Ovary (tissue), 10 donors: ENCODE measurements at places on chromosomes 6 and 20.

- DNase-seq, result no peak
- H3K36me3 ChIP-seq, result no peaks in the 10 kb centered on the region
- no peak overlapping the region for H3K4me3 ChIP-seq
- H3K4me1 ChIP-seq, result no peaks in the 10 kb centered on the region
Observed at GRCh38 chr6:87913974-87914373, 133.7 kb upstream of the SPACA1 start.

DNA sequence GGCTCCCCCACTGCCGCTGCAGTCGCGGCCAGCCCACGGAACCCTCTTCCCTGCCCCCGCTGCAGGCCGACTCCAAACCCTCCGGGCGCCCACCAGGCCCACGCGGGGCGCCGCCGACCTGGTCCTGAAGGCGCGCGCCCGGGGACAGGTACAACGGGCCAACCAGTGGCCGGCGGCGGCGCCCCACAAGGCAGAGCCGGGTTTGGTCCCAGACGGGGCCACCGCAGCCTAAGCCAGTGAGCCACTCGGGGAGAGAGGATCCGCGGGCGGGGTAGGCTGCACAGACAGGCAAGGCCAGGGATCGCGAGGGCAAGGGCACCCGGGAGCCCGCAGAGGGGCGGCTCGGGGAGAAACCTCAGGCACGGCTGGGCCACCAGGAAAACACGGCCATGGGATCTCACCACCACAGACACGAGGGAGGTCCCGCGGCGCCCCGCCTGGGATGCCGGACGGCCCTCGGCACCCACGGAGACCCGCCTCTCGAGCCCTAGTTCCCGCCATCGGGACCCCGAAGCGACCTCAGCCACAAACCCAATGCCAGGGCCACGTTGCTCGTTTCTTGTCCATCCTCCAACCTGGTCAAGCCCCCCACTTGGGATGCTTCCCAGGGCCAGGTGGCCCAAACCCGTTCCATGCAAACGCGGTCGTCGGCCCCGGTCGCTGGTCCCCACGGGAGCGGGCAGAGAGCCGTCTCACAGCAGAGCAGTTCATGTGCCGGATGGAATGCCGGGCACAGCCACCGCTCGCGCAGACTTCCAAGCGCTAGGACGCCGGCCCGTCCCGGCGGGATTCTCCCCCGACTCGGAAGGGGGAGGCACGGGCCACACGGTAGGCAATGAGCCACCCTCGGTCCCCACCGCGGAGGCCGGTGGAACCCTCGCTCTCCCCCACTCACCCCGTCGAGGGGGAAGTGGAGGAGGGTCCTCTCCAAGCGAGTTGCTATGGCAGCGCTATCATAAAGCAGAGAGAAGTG lies 1956.6 kb upstream of the DEFB115 start:
- no peak overlapping the region for H3K27ac ChIP-seq
- H3K27me3 ChIP-seq, result no peaks in the 10 kb centered on the region
- no peaks in the 10 kb centered on the region for H3K4me1 ChIP-seq
- DNase-seq, result no peak

DNA sequence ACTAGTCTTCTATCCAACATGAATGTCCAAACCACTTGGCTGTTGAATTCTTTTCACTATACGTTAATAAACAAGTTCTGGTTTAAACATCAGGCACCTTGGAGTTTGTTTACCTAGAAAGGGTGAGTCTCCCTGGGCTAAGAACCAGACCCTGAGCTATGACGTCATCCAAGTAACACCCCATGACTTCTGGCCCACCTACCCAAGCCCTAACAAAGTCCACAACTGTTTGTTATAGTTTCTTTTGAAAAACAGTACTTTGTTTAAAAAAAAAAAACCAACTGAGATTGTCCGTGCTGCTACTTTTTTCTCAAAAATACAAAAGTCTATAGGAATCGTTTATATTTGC lies 146.9 kb upstream of the BEND6 start:
- H3K4me3 ChIP-seq, result no peak overlapping the region
- peaks cover 4% of the 10 kb centered on the region for H3K4me1 ChIP-seq
- no peak overlapping the region for H3K27ac ChIP-seq
- DNase-seq, result no peak
- no peaks in the 10 kb centered on the region for H3K36me3 ChIP-seq
- no peaks in the 10 kb centered on the region for H3K27me3 ChIP-seq

- H3K27ac ChIP-seq, result no peak overlapping the region
- H3K4me3 ChIP-seq, result no peak overlapping the region
- H3K27me3 ChIP-seq, result no peaks in the 10 kb centered on the region
- no peaks in the 10 kb centered on the region for H3K36me3 ChIP-seq
Observed at GRCh38 chr6:46058951-46059350, 43.3 kb upstream of the CLIC5 start.
